ENCODE measurements at places on chromosomes 11 and 22. TPM values are rescaled to one million over a fixed set of nuclear protein-coding genes. Genes with fewer than 3 reads are reported as not detected.

AIFM3 gene
- polyA plus RNA-seq, result 2.3 TPM

CCDC87 gene
- polyA plus RNA-seq, result not detected

CEP57 gene
- polyA plus RNA-seq, result 47.4 TPM

NAALADL1 gene
- polyA plus RNA-seq, result 21.5 TPM

OR52E1 gene
- polyA plus RNA-seq, result not detected

SMPD1 gene
- polyA plus RNA-seq, result 4.9 TPM

MS4A15 gene
- not detected for polyA plus RNA-seq

NR1H3 gene
- 9.4 TPM for polyA plus RNA-seq

TMEM225 gene
- not detected for polyA plus RNA-seq

DCHS1 gene
- 0.06 TPM for polyA plus RNA-seq

UPB1 gene
- polyA plus RNA-seq, result not detected

KRTAP5-2 gene
- polyA plus RNA-seq, result not detected

ALG12 gene
- 13.4 TPM for polyA plus RNA-seq

GGT5 gene
- polyA plus RNA-seq, result not detected

MYO7A gene
- polyA plus RNA-seq, result not detected

IFTAP gene
- not detected for polyA plus RNA-seq

ASPHD2 gene
- polyA plus RNA-seq, result 5.7 TPM

TSPAN32 gene
- 7.1 TPM for polyA plus RNA-seq

TRIM51G gene
- not detected for polyA plus RNA-seq

TECTA gene
- polyA plus RNA-seq, result not detected

GVQW3 gene
- 2.1 TPM for polyA plus RNA-seq

KDM4D gene
- polyA plus RNA-seq, result 0.99 TPM

VWCE gene
- polyA plus RNA-seq, result 0.84 TPM

GUCY1A2 gene
- not detected for polyA plus RNA-seq

EFCAB6 gene
- polyA plus RNA-seq, result not detected

C11orf16 gene
- not detected for polyA plus RNA-seq

OR5P2 gene
- not detected for polyA plus RNA-seq

MRPL16 gene
- 82.6 TPM for polyA plus RNA-seq

UCP3 gene
- polyA plus RNA-seq, result 0.19 TPM

SLC25A45 gene
- polyA plus RNA-seq, result 17.8 TPM

ARFGAP3 gene
- polyA plus RNA-seq, result 25.5 TPM

MYOD1 gene
- polyA plus RNA-seq, result not detected

ALDH3B2 gene
- not detected for polyA plus RNA-seq

ANO3 gene
- polyA plus RNA-seq, result not detected

OTOG gene
- polyA plus RNA-seq, result not detected

MMP12 gene
- not detected for polyA plus RNA-seq

KCNK4 gene
- polyA plus RNA-seq, result not detected

CBLIF gene
- not detected for polyA plus RNA-seq

TRPC6 gene
- not detected for polyA plus RNA-seq

SYT13 gene
- polyA plus RNA-seq, result not detected

ANO9 gene
- 4.9 TPM for polyA plus RNA-seq

PAMR1 gene
- polyA plus RNA-seq, result not detected

SERHL2 gene
- 4.5 TPM for polyA plus RNA-seq

HYLS1 gene
- 12.5 TPM for polyA plus RNA-seq

All from IgD-negative memory B cell (primary cell).